CD4-positive, alpha-beta T cell treated with Interleukin-6 for 4 hours (primary cell): ENCODE measurements at places on chromosomes 11 and 22.

DNA sequence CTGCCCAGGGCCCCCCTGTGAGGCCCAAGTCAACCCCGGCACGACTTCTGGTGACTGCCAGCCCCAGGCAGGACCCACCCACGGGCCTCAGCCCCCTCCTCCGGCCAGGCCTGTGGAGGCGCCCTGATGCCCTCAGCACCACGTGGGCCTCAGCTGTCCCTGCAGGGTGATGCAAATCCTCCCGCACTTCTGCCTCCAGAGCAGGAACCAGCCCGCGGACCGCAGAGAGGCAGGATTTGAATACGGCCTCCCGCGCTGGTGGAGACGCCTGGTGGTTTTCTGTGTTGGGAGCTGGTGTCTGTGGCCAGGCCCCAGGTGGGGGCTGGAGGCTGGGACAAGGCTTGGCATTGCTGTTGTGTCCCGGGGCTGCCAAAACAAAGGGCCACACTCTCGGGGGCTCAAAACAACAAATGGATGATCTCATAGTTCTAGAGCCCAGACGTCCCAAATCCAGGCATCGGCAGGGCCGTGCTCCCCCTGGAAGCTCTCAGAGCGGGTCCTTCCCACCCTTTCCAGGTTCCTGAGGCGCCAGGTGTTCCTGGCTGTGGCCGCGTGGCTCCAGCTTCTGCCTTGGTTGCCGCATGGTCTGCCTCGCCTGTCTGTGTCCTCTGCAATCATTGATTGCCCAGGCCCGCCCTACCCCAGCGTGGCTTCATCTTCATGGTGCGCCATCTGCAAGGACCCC, 19.4 kb downstream of the TRPM5 start:
- DNase-seq = no peak

- no peak for DNase-seq
Observed at GRCh38 chr11:84497981-84498411, 1129.1 kb downstream of the DLG2 start.

DNA sequence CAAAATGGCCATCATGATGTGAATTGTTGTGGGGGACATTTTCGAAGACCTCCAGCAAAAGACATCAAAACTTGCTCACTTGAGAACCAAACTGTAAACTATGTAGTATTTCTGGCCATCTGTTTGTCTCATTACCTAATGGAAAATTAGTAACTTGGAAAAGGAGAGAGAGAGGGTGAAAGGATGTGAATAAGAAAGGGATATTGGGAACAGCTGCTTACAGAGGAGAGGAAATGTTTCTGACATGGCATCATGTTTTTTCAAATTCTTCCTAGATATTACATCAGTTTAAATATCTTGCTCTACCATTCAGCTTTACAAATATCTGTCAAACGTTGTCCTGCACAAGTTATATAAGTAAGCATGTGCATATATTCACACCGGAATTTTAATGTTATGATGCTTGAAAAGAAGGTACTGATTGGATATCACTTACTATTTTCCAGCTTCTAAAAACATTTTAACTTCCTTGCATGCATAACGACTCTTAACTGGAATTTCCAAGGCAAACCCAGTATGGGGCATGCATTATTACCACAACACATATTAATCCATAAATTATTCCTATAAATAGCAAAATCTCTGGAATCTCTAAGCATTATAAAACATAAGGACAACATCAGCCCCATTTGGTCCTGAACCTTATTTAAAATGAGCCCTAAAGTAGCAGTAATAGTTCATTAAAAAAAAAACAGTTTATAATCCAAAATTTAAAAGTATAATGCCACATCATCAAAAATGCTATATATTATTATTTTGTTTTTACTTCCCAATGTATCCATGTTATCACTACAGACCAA, 20.0 kb downstream of the GUCY1A2 start:
- DNase-seq = no peak

- DNase-seq = no peak
Observed at GRCh38 chr11:85732965-85733364, 47.0 kb upstream of the CCDC89 start.

DNA sequence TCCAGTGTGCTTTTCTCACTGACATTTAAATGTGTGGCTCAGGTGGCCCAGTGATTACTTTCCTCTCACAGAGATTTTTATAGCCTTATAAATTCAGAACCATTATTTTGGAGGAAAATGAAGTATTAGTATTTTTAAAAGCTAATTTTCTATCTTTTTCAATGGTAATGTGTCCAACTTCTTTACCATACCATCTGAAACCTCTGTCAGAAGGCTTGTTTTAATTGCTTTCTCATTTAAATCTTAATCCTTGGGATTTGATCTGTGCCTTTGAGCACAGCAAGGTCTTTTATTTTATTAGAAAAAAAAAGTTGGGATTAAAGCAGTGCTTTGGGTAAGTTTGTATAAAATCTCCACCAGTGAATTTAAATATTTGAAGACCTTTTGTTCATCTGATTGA, 452.3 kb upstream of the RAG2 start:
- no peak for DNase-seq

- DNase-seq = no peak
Observed at GRCh38 chr11:67269401-67270255, 3.4 kb downstream of the GRK2 start.

DNA sequence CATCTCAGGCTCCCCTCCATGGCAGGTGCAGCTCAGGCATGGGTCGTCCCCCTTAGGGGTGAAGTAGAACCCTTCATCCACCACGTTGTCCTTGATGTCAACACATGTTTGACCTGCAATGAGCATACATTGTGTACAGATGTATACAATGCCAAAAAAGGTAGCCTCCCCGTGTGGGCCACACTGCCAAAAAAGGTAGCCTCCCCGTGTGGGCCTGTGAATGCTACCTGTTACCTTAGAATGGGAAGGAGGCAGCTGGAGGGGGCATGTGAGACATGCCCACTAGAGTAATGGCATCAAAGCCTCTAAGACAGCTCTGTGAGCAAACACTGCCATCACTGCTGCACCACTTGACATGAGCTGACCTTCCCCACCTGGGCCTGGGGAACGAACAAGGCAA, 73.7 kb downstream of the DGCR2 start:
- DNase-seq = no peak

- no peak for DNase-seq
Observed at GRCh38 chr22:31838917-31839316, 85.1 kb downstream of the DEPDC5 start.

DNA sequence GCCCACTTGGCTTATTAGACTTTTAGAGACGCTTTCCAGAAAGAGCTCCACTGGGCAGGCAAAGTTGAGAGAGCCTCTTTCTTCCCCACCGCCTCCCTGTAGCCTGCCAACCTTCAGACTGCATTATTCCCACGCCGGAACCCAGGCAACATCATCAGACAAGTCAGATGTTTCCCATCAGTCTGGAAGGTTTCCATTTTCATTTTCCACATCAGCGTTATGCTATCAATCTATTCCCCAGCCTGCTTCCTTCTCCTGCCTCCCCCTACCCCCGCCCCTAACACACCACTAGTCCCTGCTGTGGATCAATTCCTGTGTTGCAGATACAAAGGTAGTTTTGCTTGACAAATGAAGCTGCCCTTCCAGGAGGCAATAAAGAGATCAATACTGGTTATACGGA, 184.8 kb downstream of the DSCAML1 start:
- no peak for DNase-seq

DNA sequence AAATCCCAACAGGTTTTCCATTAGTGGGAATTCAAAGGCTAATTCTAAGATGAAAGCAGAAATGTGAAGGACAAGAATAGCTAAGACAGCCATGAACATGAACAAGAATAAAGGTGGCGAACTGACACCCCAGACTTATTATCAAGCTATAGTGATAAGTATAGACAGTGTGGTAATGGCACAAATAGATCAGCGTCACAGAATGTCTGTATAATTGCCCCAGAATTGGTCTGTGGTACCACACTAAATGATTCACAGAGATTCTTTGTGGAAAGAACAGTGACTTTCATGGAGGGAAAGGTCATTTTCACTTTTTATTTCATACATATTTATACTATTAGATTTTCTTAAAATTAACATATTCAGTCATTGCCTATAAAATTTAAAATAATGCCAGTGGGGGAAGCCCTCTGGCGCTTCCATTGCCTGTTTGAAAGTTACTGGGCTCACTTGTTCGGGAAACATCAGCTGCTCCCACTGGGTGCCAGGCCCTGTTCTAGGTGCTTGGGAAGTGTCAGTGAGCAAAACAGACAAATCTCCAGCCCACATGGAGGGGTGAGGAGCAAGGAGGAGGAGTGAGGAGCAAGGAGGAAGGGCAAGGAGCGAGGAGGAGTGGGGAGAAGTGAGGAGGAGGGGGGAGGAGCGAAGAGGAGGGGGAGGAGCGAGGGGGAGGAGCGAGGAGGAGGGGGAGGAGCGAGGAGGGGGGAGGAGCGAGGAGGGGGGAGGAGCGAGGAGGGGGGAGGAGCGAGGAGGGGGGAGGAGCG, 11.3 kb upstream of the NLRP6 start:
- no peak for DNase-seq

- DNase-seq = no peak
Observed at GRCh38 chr11:133443206-133443747, 89.0 kb downstream of the OPCML start.

GRCh38 chr11:133864756-133865155, 19.4 kb upstream of the SPATA19 start:
- no peak for DNase-seq

GRCh38 chr11:816433-816779, 2.3 kb upstream of the PNPLA2 start:
- DNase-seq = no peak

- no peak for DNase-seq
Observed at GRCh38 chr11:44016546-44017442, 31.0 kb upstream of the ACCSL start.

- DNase-seq = no peak
Observed at GRCh38 chr11:46612326-46612725, 4.7 kb downstream of the HARBI1 start.

GRCh38 chr11:119190531-119190930, 5.3 kb downstream of the NHERF4 start:
- DNase-seq = no peak

DNA sequence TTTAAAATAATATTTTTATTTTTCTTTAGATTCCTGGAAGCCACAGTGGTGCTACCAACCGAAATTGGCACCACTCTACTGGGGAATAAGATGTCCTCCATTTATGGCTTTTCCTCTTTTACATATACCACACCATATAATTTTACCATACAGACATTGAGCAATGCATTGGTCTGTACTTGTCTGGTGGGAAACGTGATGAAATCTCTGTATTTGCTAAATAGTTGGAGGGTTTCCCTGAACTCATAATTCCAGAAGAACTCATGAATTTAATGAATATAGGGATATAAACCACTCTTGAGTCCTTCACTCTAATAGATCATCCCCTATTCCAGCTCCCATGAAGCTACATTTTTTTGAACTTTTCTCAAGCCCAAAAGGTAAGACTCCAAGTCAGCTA, 28.0 kb upstream of the MMP13 start:
- no peak for DNase-seq

- DNase-seq = no peak
Observed at GRCh38 chr11:73473252-73473651, 97.1 kb downstream of the RELT start.

DNA sequence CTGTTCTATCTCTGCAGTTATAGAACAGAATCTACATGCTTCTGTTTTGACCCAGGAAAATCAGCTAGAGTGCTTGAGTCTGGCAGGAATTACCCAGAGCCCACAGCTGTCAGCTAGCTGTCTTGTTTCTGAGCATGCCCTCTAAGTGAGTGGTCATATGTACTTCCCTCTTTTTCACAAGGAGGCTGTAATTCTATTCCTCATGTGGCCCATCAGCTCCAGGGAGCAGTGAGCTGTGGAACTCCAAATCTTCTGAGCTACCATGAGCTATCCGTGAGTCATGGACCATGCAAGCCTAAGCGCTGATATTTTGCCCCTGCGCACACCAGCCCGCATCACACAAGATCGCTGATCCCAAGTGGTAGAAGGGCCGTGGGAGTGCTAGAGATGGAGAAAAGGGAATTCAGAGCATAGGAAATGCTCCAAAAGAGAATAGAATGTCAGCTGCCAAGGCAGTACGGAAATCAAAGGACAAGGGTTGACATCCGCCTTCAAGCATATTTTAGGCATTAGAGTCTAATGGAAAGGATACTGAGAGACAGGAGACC, 5.4 kb downstream of the FJX1 start:
- DNase-seq = no peak

- DNase-seq = peak; percentile 62
Observed at GRCh38 chr22:26461188-26461810, 22.3 kb downstream of the HPS4 start.

DNA sequence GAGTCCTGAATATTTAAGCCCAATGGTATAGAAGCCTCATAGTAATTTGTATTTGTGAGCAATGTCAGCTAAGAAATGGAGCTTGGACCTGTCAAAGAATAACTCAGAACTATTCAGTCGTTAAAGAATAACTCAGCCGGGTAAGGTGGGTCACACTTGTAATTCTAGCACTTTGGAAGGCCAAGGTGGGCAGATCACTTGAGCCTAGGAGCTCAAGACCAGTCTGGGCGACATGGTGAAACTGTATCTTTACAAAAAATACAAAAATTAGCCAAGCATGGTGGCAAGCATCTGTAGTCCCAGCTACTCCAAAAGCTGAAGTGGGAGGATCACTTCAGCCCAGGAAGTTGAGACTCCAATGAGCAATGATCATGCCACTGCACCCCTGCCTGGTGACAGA, 1526.5 kb downstream of the LRRC4C start:
- no peak for DNase-seq

- no peak for DNase-seq
Observed at GRCh38 chr11:16421826-16422225, 65.5 kb upstream of the SOX6 start.

DNA sequence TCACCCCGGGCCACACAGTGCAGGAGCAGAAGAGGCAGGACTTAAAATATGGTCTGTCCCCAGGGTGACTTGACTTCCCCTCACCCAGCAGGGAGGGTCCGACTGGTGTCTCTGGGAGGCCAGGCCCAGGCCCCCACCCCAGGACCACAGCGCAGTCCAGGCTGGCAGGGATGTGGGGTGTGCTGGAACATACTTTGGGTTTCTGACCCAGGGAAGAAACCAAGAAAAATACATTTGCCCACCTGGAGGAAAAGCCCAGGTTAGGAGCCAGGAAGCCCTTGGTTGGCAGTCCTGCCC, 5.2 kb downstream of the C1QTNF6 start:
- no peak for DNase-seq

GRCh38 chr11:114562166-114562916, 2.7 kb upstream of the NXPE1 start:
- DNase-seq = no peak

- no peak for DNase-seq
Observed at GRCh38 chr11:94272738-94273313, 31.6 kb upstream of the IZUMO1R start.

DNA sequence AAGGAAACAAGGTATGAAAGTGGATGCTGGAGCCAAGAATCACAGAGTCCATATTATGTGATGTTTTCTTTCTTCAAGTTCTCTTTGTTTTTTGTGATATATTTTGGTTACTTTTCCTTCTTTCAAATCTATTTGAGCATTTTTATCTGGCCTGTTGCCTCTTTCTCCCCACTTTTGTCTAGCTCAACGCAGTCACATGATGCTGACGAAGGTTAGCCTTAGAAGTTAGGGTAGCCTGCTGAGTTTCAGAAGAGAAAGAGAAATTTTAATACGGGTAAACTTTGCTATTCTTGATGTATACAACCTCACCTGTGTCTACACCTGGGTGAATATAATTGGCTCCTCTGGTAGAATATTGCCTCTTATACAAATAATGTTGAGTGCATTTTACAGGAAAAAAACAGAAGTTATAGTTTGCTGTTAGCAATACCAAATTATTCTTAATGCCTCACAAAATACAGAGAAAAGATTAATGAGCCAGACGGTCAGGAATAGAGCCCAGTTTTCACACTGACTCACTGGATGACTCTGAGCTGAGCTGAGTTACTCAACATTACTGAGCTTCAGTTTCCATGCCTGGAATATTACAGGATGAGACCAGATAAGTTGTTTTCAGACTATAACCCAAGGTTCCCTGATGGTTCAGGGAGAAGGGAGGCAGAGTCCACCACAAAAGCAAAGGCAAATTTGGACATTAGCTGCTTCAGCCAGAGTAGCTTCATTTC, 161.6 kb upstream of the BDNF start:
- no peak for DNase-seq
